Psoas muscle (tissue), 8 donors: ENCODE measurements at places on chromosomes 12 and 14. TPM values are rescaled to one million over a fixed set of nuclear protein-coding genes. Genes with fewer than 3 reads are reported as not detected.
A peak's percentile ranks its signal among the peaks of the same experiment; 100 is the strongest.

- peaks cover 6% of the 10 kb centered on the region for H3K36me3 ChIP-seq
- DNase-seq = no peak
- H3K4me3 ChIP-seq = peak overlapping the region; percentile 98
Measured at GRCh38 chr14:101965770-101966722, 1.7 kb downstream of the DYNC1H1 start.

SYCP3 gene
- not detected for total RNA-seq

GRCh38 chr12:95118138-95118787 lies 44.8 kb upstream of the NR2C1 start:
- no peak overlapping the region for H3K4me3 ChIP-seq
- peaks cover 5% of the 10 kb centered on the region for H3K4me1 ChIP-seq
- DNase-seq = no peak

SUDS3 gene
- 27.1 TPM for total RNA-seq

DNA sequence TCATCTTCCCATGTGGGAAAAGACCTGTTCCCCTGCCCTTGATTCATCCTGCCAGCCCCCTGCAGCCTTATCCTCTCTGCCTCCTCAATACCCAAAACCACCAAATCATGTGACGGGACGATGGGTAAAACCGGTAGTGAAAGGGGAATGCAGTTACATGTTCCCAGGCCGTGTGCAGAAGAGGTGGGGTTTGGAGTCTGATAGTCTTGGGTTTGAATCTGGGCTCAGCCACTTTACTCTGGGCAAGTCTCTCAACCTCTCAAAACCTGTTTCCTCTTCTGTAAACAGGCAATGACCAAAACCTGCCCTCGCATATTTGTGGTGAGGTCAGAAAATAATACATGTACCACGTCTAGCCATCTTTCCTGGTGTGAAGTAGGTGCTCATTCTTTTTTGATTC lies 123.0 kb downstream of the PLXNC1 start:
- no peaks in the 10 kb centered on the region for H3K36me3 ChIP-seq
- H3K4me3 ChIP-seq = no peak overlapping the region
- no peak overlapping the region for H3K27ac ChIP-seq

DNA sequence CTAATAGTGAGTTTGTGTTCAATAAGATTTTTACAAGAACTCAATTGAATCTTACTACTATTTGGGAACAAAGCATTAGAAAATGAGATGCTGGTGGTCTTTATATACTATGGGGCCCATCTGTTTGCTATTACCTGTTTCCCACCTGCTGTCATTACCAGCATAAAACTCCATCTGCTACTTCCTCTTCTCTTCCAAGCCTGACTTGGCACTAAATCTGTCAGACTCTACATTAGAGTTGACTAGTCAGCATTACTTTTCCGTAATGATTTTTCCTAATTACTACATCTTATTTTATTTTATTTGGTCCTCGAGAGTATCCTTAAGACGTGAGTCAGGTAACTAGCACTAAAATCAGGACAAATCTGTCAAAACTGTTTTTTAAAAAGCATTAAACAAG lies 68.1 kb upstream of the KRR1 start:
- no peak overlapping the region for H3K27ac ChIP-seq
- H3K4me1 ChIP-seq = no peaks in the 10 kb centered on the region
- no peak for DNase-seq
- no peak overlapping the region for H3K4me3 ChIP-seq
- H3K27me3 ChIP-seq = no peaks in the 10 kb centered on the region
- no peaks in the 10 kb centered on the region for H3K36me3 ChIP-seq

GRCh38 chr12:127162902-127163301 lies 1104.1 kb upstream of the TMEM132C start:
- H3K4me3 ChIP-seq = no peak overlapping the region
- no peaks in the 10 kb centered on the region for H3K4me1 ChIP-seq
- H3K27ac ChIP-seq = no peak overlapping the region
- H3K27me3 ChIP-seq = peaks cover 11% of the 10 kb centered on the region
- DNase-seq = no peak
- no peaks in the 10 kb centered on the region for H3K36me3 ChIP-seq

DNA sequence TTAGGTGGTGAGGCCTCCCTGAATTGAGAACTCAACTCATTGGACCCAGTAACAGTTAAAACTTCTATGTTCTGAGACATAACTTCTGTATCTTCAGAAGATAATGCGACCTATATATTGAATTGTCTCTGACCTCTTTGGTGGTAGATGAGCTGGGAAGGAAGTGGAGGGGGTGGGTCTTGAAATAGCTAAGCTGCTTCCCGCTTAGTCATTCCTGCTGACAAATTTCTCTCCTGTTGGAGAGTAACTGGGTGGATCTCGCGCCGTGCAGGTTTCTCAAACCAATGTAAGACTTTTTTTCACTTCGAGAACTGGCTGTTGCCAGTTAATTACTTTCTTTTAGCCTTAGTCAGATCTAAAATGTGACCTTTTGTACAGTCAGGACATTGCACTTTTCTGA lies 100.8 kb downstream of the PPHLN1 start:
- H3K27ac ChIP-seq = no peak overlapping the region
- peaks cover 17% of the 10 kb centered on the region for H3K4me1 ChIP-seq
- no peaks in the 10 kb centered on the region for H3K36me3 ChIP-seq
- H3K27me3 ChIP-seq = no peaks in the 10 kb centered on the region
- no peak for DNase-seq

DCN gene
- total RNA-seq = 224 TPM

DNA sequence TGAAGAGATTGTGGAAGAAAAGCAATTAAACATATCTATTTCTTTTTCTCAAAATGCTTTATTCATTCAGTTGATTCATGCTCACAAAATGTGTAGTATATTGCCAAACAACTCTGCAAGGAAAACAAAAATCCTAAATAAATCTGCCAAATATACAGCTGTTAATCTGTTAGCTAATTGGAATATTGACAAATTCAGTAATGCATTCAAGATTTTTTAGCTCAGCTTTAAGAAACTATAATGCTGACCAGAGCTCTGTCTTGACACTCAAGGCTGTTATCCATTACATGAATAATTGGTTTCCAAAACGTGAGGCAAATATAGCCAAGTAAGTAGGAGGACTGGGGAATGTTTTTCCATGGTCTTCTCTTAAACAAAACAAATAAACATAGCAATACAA lies 146.8 kb downstream of the TMTC2 start:
- no peak for DNase-seq
- no peaks in the 10 kb centered on the region for H3K36me3 ChIP-seq
- H3K27me3 ChIP-seq = no peaks in the 10 kb centered on the region
- no peak overlapping the region for H3K27ac ChIP-seq

DNA sequence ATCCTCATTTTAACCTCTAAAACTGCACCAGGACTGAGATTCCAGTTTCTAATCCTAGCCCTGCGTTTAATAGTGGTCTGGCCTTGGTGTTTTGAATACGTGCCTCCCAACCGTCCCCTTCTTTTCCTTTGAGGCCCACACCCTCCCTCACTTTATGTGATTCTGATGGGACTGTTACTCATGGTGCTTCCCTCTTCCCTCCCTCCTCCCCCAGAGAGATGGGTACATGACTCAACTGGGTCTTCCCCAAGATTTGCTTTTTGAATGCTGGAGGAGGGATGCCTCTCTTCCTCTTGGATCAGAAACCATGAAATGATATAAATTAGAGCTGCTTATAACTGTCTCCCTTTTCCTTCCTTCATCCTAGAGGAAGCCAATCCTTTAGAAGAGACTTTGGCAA lies 8.2 kb upstream of the PPP2R5E start:
- H3K27ac ChIP-seq = no peak overlapping the region
- H3K4me1 ChIP-seq = no peaks in the 10 kb centered on the region
- no peak for DNase-seq
- no peaks in the 10 kb centered on the region for H3K36me3 ChIP-seq
- no peak overlapping the region for H3K4me3 ChIP-seq

GRCh38 chr12:48630346-48630745 lies 51.7 kb downstream of the KANSL2 start:
- H3K27ac ChIP-seq = no peak overlapping the region
- DNase-seq = no peak
- no peak overlapping the region for H3K4me3 ChIP-seq
- H3K27me3 ChIP-seq = no peaks in the 10 kb centered on the region

- no peaks in the 10 kb centered on the region for H3K27me3 ChIP-seq
- no peak for DNase-seq
- H3K4me1 ChIP-seq = no peaks in the 10 kb centered on the region
- H3K36me3 ChIP-seq = no peaks in the 10 kb centered on the region
- H3K27ac ChIP-seq = no peak overlapping the region
Measured at GRCh38 chr12:11580125-11580751, 69.2 kb upstream of the ETV6 start.

- peaks cover 8% of the 10 kb centered on the region for H3K36me3 ChIP-seq
- H3K27me3 ChIP-seq = no peaks in the 10 kb centered on the region
- no peak for DNase-seq
- H3K27ac ChIP-seq = peak overlapping the region; percentile 87
- peaks cover 69% of the 10 kb centered on the region for H3K4me1 ChIP-seq
Measured at GRCh38 chr12:111447571-111448265, 42.0 kb downstream of the SH2B3 start.
